Fibroblast of pulmonary artery (primary cell): ENCODE measurements at places on chromosomes 7 and 10.
A peak's percentile ranks its signal among the peaks of the same experiment; 100 is the strongest.

GRCh38 chr7:42831718-42832522 lies 80.0 kb downstream of the C7orf25 start:
- peak; percentile 62 for DNase-seq

GRCh38 chr10:89337484-89337883 lies 9.7 kb downstream of the IFIT3 start:
- peak; percentile 53 for DNase-seq

GRCh38 chr7:138667535-138668228 lies 33.5 kb downstream of the SVOPL start:
- DNase-seq, result no peak

DNA sequence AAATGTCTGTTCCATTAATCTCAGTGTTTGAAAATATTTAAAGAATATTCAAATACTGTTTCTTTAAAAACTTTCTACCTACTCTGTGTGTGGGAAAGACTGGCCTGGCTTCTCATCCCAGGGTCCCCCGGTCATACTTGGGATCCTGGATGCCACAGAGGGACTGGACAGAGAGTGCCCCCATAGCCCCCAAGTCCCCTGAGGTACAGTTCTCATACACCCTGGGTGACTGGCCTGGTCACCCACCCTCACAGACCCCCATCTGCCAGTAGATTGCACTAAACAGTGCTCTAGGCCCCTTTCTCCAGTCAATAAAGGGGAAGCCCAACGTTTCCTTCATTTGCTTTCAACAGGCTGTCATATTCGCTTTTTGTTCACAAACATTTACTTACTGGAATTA lies 3.0 kb downstream of the TMEM273 start:
- DNase-seq, result no peak

GRCh38 chr7:66747881-66748511 lies 7.5 kb downstream of the RABGEF1 start:
- DNase-seq, result peak; percentile 20

DNA sequence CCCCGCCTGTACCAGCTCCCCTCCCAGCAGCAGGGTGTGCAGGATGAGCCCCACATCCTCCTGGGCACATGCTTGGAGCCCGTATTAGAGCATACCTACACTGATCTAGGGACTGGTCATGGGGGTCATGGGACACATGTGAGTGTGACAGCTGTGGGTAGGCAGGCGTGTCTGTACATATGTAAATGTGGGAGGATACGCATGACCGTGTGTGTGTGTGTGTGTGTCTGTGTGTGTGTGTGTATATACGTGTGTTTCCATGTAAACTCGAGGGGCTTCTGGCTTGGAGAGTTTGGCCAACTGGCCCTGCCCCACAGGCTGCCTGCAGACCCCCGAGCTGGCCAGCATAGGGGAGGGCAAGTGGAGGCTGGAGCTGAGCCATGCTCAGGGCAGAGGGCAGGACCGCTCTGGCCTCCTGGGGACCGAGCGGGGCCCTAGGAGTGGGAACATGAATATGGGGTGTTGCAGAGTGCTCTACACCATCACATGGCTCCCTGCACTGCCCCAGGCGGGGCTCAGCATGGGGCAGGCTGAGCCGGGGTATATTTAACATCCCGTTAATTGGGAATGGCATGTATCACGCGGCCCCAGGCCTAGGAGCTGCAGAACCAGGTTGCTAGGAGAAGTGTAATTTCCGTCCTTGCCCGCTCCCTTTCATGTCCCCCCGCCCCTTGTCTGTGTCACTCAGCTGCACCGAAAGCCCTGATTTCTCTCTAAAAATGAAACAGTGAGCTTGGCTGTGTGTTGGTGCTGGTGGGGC lies 152.7 kb upstream of the PCBD1 start:
- DNase-seq, result no peak

- no peak for DNase-seq
These were observed 756 bp upstream of the SEC24C start for GRCh38 chr10:73743327-73743904.

DNA sequence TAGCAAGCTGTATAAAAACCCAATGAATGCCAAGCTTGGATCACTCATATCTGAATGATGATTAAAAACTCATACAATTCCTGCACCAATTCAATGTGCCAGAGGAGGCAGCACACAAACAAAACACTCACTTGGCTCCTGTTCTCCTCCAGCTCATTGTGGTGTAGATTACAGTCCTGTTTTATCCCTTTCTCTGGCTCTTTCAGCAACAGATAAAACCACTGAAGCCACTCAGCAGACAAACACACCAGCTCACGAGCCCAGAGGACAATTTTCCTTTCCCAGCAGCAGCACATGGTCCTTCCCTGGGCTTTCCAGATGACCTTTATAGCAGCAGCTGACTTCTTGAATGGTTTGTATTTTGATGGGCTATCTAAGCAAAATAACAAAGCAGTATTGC lies 107.3 kb upstream of the STARD3NL start:
- peak; percentile 35 for DNase-seq

DNA sequence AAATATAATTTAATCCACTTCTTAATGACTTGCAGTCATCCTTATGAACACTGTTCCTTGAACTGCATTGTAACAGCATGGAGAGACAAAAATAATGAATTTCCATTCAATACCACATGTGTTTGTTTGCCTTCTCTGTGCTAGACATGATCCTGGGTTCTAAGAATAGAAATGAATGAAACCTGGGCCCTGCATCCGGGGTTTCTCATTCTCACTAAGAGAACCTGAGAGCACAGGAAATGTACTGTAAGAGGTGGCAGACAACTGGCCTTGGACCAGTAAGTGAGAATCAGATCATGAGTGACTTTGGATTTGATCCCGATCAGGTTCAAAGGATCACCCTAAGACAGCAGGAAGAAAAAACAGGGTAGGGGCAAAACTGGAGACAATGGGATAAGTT lies 37.2 kb upstream of the CUL1 start:
- no peak for DNase-seq

GRCh38 chr7:726084-726853 lies at the start of gene DNAAF5:
DNAAF5 (plus strand) TSS chr7:726699; CDS start chr7:726721, 22 bp downstream.
- peak; percentile 86 for DNase-seq

GRCh38 chr10:22443175-22443901 lies 98.0 kb downstream of the SPAG6 start:
- DNase-seq, result peak; percentile 29

- DNase-seq, result peak; percentile 98
These were observed 36.7 kb downstream of the BTBD16 start for GRCh38 chr10:122307669-122308416.

- peak; percentile 18 for DNase-seq
These were observed 4.3 kb upstream of the ELFN1 start for GRCh38 chr7:1665549-1666316.

DNA sequence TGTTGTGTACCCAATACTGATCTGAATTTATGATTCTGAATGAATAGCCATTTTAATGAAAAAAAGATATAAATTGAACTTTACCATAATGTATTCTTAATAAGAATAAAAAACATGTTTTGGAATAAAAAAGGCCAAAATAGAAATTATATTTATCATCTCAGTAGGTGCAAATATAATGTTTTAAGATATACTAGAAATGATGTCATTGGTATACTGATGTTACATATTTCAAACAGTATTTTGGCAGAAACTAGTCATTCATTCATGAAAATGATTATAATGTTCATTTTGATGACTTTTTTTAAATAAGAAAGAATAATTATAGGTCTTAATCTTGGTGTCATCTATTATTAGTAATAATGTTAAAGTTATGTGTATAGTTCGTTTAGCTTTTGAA lies 9.2 kb downstream of the PCGF5 start:
- DNase-seq, result no peak

DNA sequence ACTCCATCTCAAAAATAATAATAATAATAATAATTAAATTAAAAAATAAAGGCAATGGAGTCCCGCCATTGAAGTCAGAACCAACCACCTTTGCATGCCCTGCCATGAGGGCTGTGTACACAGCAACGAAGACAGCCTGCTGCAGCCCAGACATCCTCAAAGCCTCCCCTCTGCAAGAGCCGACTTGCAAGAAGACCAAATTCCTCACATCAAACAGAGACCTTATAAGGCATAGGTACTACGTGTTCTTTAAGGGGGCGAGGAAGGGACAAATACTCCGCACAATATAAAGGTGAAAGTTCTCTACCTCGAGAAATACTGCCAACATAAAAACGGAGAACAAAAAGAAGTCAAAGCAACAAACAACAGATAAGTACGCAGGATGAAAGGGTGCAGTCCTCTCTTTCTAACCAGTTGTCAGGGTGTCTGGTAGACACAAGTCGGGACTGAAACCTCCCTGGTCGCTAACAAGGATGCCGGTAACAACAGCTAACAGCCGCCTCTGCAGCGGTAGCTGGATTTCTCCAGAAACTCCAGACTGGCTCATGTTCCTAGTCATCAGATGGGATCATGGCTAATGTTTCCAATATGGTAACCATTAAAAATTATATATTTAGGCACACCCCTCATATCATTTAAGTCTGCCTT lies 23.6 kb downstream of the FGFR2 start:
- DNase-seq, result no peak

DNA sequence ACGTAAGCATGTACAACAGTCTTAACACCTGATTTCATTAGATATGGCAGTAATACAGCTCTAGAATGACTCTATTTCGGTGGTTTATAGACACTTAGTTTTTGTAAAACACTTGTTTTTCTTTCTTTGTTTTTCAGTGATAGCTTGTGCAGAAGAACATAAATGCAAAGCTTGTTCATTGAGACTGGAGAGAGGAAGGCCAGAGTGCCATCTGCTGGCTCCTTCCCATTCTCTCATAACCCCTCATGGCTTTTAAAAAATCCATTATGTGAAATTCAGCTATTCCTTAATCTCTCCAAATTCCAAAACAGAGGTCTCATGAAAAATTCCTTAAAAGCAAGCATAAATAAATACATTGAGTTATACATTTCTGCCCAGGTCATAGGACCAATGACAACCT lies 76.3 kb downstream of the CACNB2 start:
- peak; percentile 60 for DNase-seq

DNA sequence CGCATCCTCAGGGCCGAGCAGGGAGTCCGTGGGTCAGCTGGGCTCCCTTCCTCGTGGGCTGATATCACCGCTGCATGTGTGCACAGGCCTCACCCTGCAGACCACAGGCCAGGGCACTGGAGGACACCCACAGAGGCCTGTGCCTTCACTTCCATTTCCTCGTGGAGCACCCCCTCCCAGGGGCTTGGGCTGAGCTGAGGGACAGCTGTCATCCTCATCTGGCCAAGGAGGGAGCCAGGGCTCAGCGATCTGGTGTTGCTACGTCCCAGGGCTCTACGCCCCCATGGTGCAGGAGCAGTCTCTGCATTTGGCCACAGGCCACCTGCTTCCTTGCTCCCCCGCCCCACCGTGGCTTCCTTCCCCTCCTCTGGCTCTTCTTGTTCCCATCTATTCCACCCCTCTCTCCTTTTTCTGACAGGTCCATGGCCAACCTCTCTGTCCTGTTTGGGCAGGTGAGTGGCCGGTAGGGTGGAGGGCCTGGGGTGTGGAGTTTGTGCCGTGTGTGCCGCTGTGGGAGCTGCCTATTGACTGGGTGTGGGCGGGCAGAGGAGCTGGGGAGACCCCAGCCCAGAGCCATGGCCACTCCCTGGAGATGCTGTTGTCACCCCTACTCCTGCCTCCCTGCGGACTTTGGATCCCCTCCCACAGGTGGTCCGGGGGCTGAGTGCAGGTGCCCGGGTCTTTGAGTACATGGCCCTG lies 8.3 kb upstream of the ASIC3 start:
- DNase-seq, result no peak
